ENCODE measurements at places on chromosomes 11 and 22.
A peak's percentile ranks its signal among the peaks of the same experiment; 100 is the strongest.

- no peak for DNase-seq
Observed at GRCh38 chr11:67441731-67442351, 1.4 kb downstream of the CORO1B start.

DNA sequence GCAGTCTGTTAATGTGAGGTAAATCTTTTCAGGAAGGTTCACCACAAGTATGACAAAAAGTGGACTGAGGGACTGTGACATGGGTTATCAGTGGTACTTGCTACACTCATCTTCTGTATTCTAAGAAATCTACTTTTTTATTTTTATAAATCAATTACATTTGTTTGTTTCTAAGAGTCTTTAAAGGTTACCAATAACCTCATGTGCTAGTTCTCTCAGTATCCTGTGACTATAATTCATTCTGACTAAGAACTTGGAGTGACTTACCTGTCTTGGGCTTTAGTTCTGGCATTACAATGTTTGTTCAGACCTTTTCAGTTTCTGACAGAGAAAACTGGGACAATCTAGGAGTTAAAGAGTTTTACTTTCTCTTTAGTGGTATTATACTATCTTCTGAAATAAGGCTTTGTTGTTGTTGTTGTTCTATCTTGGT is 108.4 kb downstream of the PDE3B start:
- no peak for DNase-seq

DNA sequence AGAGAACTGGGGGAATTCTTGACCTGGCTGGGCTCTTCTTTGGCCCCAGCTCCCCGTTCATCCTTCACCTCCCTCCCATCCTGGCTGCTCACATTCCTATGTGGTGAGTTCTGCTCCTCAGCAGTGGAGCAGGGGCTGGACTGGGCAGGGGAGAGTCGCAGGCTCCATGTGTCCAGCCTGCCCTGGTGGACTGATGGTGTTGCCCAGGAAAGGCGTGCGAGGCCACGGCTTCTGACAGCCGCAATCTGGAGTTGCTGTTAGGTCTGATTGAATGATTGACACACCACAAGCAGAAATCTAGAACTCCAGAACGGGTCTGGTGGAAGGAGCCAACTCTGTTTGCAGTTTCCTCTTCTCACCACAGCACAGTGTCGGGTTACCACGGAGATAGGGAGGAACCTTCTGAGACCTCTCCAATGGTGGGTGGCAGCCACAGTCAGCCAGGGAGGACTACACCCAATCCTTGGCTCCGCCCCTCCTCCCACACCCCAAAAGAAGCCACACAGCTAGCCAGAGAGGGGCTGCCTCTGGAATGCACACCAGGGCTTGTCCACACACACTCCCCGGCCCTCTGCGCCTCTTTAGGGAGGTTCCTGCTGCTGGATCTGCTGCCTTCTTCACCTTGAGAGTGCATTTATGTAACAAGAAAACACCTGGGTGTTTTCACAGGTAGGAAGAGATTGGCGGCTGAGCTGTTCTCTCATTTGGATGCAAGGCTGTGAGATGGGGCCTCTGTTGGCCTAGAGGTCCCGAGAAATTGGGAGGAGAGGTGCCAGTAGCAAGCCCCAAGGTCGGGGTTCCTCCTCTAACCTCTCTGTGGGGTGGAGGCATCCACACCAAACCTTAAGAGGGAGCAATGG is 56.4 kb upstream of the CD44 start:
- peak; percentile 86 for DNase-seq

GRCh38 chr11:13928566-13929251 is 33.8 kb upstream of the SPON1 start:
- DNase-seq: no peak

DNA sequence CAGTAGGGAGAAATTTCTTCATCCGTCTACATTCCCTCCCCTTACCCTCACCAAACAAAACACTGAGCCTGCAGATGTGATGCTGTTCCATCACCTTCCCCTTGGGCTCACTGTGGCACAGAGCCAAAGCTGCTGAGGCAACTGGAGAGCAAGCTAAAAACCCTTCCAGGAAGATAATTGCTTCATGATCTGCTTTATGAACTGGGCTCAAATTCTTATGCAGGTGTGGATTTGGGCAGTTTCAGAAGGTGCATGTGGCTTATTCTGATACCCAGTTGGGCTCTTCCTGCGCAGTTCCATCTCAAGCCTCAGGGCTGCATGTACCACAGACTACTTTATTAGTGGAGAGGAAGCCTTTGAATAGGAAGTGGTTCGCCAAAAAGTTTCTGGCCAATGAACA is 58.3 kb downstream of the AAMDC start:
- no peak for DNase-seq
